ELR (cell line): ENCODE measurements at places on chromosomes 6 and 20.
A peak's percentile ranks its signal among the peaks of the same experiment; 100 is the strongest.

DNA sequence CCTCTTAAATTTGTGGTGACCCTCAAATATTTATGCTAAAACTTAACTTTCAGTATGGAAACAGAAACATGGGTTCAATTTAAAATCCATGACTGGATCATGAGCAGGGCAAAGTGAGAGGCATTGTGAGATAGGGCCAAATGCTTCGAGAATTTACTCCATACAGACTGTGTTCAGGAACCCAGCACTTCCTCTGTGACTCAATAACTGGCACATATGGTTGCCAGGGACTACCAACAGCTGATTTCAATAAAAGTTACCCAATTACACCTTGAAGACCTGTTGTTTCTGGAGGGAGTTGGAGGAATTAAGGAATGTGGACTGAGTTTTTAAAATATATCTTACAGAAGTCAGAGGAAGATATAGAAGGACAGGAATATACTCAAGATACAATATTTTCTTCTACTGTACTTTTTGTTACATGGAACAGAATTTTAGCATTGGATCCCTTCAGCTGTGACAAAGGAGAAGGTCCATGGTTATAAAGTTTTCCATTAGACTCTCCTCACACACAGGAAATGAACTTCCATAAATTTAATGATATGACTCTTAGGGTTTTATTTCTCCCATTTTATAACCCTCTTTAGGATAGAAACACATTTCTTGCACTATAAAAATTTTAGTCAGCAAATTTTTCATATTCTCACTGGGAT lies 258.5 kb downstream of the KHDC1L start:
- DNase-seq: peak; percentile 47

- DNase-seq: peak; percentile 95
Measured at GRCh38 chr6:89952686-89953085, 58.4 kb downstream of the GJA10 start.

- peak; percentile 6 for DNase-seq
Measured at GRCh38 chr6:2578767-2579166, 172.0 kb downstream of the MYLK4 start.

DNA sequence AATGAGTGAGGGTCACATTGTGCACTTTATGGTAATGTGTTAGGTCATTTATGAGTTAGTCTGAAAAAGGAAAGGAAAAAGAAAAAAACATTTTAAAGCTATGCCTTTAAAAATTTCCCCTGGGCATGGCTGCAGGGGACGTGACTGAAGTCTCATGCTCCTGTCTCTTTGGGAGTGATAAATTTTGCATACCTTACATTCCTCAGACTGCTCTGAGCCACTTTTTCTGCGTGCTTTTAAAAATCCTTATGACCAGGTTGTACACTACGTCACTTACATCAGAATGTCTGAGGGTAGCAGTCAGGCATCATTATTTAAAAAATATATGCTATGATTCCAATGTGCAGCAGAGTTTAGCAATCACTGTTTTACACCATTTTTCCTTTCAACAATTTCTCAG lies 121.2 kb downstream of the RFPL4B start:
- peak; percentile 83 for DNase-seq

GRCh38 chr20:11814267-11814666 lies 103.4 kb upstream of the BTBD3 start:
- peak; percentile 90 for DNase-seq

DNA sequence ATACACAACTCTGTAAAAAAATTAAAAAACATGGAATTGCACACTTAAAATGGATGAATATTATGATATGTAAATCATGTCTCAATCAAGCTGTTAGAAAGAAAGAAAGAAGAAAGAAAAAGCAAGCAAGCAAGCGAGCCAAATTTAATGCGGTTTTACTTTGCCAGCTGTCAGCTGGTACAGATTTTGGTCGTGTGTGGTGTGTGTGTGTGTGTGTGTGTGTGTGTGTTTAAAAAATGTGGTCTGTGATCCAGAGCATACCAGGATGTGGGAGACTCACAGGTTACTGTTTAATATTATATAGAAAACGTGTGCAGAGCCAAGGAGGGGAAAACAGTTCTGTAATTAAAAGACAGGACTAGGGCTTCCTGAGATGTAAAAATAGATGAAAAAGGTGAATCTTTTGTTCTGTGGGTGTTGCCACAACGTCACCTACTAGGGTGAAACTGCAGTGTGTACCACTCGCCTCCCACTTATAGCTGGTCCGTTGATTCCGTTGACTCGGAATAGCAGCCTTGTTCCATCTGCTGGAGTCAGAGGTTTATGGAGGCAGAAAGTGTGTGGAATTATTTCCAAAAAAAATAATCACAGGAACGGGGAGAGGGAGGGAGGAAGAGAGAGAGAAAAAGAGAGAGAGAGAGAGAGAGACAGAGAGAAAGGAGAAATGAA lies 197.7 kb downstream of the BCAS1 start:
- DNase-seq: peak; percentile 35

DNA sequence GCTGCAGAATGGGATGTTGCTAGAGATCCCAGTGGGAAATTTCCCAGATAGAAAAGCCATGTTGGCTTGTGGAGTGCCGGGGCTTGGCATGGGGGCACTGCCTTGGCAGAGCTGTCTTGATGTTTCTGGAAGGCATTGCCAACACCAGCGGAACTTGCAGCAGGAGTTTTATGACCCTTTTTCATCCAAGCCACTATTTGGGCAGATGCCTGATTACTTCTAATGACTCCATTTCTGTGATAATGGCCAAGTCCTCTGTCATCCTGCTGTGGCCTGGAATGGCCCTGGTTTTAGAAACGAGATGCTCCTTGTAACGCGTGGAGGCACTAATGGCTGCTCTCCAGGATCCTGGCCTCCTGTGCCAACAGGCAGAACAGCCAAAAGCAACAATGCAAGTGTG lies 229.0 kb downstream of the ZNF217 start:
- no peak for DNase-seq

GRCh38 chr6:143542888-143543287 lies 31.4 kb upstream of the FUCA2 start:
- DNase-seq: peak; percentile 42

DNA sequence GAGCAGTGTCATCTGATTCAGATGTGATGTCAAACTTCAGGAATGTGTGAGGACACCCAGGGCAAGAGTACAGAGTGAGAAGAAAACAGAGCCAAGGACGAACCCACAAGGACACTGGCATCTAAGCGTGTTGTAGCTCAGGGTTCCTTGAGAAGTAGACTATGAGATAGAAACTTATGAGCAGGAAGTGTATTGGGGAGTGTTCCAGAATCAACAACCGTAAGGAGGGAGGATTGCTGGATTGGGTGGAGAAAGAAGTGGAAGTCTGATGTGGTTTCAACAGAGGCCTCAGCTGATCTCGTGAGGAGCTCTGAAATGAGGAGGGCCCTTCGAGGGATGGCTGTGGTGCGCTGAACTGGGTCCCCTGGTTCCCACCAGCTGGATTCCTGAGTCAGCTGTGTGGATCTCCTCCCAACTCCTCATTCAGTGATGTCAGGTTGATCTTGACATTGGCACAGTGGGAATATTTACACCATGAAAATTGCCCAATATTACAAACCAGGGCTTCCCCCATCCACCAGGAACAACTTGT lies 25.7 kb upstream of the IGF2R start:
- peak; percentile 48 for DNase-seq

DNA sequence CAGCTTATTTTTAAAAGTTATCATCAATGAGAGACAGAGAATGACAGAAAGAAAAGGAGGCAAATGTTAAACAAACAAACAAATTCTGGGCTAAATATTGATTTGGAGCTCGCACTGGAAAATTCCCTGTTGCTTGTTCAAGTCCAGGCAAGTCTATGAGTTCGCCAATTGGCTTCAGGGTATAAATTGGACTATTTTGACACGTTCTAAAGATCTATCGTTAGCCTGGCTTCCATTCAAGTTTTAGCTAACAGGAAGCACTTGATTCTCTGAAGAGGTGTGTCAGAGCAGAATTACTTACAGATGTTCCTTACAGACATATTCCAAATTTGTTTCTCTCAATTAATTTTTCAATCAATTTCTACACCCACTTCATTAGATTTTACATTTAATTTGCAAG lies 15.8 kb upstream of the RFPL4B start:
- DNase-seq: peak; percentile 45

DNA sequence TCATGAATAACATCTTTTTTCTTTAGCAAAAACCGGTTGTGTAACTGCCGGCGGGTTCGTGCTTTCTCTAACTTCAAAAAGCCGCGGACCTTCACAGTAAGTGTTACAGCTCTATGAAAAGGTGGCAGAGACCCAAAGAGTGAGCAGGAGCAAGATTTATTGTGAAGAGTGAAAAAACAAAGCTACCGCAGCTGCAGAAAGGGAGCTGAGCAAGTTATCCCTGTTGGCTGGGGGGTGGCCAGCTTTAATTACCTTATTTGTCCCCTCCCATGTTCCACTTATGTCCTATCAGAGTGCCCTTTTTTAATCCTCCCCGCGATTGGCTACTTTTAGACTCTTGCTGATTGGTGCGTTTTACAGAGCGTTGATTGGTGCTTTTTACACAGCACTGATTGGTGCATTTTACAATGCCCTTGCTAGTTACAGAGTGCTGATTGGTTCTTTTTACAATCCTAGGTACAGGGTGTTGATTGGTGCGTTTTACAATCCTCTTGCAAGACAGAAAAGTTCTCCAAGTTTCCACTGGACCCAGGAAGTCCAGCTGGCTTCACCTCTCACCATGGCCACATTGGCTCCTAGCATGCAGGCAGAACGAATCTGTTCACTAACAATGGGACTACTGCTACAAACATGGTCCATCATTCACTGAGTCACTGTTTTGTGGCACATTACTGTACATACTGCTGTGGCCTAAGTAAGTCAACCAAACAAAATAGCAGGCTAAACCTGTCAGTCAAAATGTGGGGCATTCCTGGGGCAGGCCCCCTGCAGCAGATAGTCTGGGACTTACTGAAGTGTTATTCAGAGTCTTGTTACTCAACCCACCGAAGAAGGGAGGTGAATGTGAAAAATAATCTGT lies 52.8 kb downstream of the MYLIP start:
- DNase-seq: no peak

DNA sequence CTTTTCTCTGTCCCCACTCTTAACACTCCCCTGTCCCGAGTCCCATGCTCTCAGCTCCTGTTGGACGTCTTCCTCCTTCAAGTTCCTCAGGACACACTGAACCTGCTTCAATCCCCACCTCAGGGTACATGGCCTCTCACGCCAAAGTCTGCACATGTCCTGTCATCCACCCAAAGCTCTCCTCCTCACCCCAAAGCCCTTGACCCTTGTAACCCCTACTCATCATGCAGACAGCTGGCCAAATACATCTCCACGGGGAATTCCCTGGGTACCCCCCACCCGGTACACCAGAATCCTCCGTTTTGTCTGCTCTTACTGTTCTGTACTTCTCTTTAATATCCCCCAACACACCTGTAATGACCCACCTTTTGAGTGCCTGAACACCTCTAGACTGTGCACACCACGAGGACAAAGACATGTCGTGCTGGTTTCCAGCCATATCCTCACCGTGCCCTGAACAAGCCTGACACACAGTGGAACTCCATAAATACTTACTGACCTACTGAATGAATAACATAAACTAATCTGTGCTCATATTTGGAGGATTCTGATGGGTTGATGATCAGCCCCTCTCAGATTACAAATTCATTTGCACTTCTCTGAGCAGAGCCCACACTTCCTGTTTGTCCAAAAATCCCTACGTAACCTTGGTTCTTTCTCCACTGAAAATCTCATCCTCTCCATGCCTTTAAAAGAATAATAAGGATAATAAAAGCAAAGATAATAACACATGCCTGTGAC lies 66.8 kb upstream of the EYA2 start:
- no peak for DNase-seq

GRCh38 chr6:131758920-131759319 lies 48.1 kb upstream of the CTAGE9 start:
- no peak for DNase-seq

DNA sequence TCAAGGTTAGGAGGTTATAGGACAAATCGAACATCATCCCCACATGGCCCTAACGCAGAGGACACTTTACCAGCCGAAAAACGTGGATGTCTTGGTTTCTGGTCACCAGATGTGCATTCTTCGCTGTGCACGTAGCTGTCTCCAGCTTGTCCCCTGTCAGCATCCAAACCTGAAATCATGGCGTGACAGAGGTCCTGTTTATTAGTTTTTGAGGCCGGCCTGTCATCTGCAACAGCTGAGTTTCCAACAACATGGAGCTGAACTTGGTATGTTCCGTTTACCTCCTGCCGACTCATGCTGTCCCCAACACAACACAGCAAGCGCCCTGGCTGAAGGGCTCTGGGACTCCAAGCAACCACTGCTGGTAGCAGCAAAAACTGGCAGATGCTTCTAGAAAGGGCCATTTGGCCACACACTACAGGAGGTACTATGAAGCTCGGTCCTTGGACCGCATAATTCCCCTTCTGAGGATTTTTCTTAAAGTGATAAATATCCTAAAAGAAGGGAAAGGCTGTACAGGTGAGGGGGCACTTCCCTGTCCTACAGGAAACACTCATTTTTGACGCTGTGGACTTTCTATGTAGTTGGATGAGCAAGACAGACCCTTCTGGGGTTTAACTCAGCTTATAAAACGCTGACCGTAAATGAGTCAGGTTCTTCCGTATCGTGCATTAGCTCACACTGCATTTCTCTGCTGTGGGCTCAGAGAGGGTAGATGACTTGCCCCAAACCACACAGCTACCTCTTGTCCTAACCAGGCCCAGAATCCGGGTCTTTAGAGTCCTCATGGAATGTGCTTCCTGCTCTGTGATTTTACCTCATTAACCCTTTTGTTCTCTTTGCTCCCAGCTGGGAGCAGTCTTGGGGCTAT lies 79.7 kb upstream of the NFATC2 start:
- DNase-seq: peak; percentile 66

DNA sequence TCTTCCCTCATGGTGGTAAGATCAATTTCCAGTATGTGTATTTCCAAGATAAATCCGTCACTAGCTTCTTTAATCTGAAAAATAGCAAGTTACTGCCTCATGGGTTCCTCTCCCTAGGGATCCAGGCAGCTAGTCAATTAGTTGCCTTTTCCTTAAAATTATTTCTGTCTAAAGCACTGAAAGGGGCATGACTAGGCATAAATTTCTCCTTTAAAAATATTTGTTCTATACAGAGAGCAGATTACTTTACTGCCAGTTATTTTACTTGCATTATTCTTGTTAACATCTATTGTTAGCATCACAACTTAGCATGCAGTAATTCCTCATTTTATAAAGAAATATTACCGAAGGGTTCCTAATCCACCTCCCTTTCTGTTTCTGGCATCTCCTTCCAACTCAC lies 1.4 kb downstream of the MTCL3 start:
- no peak for DNase-seq

DNA sequence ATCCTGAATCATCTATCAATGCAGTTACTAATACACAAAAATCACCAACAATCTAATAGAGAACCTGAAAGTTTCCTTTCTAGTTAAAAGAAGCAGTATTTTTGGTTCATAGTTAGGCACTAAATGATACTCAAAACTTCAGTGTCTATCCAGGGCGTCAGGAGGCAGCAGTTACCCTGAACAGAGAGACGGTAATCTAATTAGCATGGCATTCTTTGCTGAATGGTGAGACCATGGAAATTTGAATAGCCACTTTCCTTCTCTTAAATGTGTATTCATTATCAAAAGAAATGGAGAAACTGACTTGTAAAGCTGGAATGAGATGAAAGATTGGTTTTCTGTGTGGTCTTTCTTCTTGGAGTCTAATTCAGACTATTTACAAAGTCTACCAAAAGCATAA lies 146.6 kb upstream of the BMP5 start:
- DNase-seq: no peak
